ENCODE measurements at places on chromosomes 1 and 21.

GRCh38 chr1:159831412-159832141 is 4.9 kb downstream of the SLAMF8 start:
- DNase-seq, result no peak

DNA sequence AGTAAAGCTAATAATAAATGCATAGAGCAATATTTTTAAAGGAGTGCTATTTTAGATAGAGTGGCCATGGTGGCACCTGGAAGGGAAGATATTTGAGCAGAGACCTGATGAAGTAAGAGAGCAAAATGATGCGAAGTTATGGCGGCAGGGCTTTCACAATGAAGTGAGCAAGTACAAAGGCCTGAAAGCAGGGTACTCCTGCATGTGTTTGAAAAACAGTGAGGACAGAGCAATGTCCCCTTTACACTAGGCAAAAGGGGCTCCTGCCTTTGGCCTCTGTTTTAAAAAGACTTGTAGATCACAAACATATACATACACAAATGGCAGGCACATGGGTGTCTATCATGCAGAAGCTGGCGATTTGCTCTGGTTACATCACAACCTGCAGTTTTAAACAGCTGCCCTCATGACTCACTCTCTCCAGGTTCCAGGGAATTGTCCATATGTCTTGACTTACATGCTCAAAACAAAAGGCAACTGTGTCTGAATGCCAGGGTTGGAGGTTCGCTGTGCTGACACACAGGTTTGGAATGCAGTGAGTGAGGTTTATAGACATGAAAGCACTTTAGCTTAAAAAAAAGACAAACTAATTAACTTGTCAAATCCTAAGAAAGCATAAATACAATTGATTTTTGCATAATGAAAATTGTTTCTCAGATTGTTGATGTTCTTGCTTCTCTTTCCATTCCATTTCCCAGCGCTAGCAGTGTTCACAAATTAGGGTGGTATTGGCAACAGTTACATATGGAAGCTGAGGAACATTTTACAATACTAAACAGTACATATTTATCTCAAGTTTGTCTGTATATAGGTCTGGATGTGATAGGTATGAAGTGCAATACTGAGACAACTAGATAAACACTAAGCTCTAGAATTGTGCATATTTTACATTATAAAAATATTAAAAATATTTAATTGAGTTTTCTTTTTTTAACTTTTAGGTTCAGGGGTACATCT is 313.9 kb downstream of the BARHL2 start:
- peak; percentile 100 for DNase-seq

DNA sequence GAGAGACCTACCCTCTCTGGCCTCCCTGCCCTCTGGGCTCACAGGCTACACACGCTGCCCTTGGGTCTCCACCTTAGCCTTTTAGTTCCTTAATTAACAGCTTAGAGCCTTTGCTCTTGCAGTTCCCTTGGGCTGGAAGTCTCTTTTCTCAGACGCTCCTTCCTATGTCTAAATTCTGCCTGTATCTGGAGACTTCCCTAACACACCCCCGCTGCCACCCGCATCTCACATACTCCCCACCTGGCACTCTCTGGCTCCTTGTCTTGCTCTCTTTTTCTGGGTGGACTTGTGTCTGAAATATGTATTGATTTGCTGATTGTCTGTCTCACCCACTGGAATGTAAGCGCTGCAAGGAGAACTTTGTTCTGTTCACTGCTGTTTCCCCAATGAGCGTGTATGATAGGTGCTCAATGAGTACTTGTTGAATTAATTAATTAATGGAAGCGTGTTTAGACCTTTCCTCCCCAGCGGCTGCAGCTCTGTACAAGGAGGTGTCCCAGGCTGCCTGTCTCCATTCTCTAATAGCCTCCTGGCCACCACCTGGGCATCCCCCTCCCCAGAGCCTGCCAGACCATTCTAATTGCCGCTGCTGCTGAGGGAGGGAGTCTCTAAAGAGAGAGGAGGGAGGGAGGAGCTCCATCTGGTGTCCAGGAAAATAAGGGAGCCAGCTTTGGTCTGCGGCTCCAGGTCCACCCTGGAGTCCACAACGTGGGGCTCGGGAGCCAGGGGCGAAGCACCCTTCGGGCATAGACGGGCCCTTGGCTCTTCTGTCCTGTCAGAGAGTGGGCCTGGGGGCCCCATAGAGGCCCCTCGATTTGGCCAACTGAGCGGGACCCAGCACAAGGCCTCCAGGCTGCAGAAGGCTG is 95.4 kb downstream of the RNF220 start:
- peak; percentile 23 for DNase-seq

DNA sequence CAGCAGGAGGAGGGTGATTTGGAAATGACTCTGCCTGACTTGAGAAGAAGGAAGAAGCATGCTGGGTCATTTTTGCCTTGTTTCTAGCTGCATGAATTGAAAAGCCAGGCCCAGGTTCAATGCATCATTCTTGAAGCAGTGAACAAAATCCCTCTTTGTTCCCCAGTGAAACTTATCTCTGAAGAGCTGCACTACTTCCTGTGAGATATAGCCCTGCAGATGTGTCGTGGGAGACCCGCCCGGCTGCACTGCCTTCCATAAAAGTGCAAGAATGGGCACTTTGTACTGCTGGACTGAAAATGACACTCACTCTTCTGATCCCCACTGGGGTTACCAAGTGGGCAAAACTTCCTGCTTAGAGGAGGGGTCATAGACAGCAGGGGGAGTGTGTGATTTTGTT is 249.2 kb upstream of the NFIA start:
- no peak for DNase-seq

DNA sequence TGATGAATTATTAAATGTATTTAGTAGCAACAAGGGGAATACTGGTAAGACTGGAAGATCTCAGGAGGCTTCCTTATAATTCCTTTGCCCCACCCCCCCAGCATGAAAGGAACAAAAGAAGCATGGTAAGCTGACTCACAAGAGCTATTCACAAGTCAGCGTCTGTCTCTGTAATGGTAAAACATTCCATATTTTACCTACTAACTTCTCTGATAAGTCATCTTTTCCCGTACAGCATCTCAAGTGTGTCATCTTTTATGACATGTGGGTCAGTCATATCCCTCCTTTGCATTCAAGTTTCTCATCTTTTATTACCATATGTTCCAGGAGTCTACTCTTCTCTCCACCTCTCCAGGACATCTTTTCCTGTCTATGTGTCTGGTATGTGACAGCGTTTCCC is 241.3 kb downstream of the PLA2G4A start:
- no peak for DNase-seq

DNA sequence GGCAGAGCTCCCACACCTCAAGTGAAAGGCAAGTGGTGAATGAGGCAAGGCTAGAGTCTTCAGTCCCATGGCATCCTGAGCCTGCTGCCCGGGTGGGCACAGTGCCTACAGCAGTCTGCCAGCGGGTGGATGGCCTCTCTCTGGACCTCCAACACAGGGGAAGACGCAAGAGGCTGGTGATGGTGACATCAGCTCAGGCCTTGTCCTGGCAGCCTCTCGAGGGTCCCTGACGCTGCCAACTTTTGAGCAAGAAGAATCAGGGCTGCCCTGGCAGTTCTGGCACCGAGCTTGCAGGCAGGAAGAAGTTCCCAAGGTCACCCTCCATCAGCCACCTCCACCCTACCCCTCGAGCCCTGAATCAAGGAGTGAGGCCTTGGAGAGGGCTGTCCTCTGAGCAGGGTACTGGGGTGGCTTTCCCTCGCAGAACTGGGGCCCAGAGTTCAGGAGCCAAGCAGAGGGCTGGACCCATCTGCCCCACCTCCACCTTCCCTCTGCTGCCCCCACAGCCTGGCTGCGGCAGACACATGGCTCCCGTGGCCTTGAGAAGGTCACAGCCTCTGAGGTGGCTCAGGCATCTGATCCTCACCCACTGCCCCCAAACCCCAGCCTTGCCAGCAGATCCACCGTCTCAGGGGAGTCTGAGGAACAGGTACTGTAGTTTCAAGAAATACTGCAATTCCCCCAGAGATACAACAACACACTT is 5.8 kb downstream of the RAP1GAP start:
- no peak for DNase-seq

GRCh38 chr1:55081188-55081904 is 42.0 kb downstream of the PCSK9 start:
- DNase-seq, result peak; percentile 59

DNA sequence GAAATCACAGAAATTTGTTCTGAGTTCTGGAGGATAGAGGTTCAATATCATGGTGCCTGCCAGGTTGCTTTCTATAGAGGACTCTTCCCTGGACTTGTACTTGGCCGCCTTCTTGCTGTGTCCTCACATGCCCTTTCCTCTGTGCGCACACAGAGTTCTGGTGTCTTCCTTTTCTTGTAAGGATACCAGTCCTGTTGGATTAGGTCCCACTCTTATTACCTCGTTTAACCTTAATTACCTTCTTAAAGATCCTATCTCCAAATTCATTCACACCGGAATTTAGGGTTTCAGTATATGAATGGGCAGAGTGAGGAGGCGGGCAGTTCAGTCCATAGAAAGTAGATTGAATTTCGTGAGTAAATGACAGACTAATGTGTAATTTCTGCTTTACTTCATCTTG is 413.9 kb downstream of the NCAM2 start:
- DNase-seq, result no peak

GRCh38 chr1:146036965-146037646 is 15.6 kb upstream of the HJV start:
- DNase-seq, result peak; percentile 80

GRCh38 chr1:15412175-15412800 is 2.6 kb downstream of the EFHD2 start:
- no peak for DNase-seq

GRCh38 chr1:2840036-2840809 is 38.7 kb upstream of the TTC34 start:
- no peak for DNase-seq

- DNase-seq, result no peak
These were observed 292.7 kb downstream of the PRDM2 start for GRCh38 chr1:13992489-13993285.

DNA sequence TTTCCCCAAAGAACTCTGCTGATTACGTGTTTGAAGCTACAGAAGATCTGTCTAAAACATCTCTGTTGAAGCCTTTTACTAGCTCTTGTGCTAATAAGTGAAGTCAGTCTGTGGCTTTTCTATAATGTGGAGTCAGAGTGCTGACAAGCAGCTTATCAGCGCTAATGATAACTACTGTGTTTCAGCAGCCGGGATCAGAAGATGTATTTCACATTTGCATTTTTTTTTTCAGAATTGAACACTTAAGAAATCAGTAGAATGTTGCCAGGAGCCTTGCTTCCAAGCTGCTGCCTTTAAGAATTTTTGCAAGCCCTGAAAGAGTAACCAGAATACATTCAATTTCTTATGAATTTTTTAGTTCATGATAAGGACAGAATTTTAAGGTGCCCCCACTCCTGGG is 519.4 kb upstream of the NR5A2 start:
- no peak for DNase-seq

- no peak for DNase-seq
These were observed 113.8 kb downstream of the UBR4 start for GRCh38 chr1:19096036-19096833.

DNA sequence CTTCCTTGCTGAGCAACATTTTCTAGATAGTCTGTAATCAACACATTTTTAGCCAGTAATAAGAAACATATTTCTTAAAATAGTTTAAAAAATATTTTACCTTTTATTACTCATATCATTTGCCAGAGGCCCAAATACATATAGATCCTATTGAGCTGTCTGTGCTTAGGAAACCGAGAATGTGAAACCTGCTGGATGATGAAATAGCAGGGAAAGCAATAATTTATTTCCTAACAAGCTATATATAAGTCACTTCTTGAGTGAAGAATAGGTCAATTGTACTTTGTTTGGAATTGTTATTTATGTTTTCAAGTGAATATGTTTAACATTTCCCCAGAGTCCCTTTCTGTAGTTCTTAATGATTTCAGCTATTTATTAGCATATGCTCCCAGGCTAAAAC is 339.9 kb upstream of the TMPRSS15 start:
- DNase-seq, result no peak

GRCh38 chr1:59163268-59164092 is 133.4 kb upstream of the FGGY start:
- peak; percentile 60 for DNase-seq

DNA sequence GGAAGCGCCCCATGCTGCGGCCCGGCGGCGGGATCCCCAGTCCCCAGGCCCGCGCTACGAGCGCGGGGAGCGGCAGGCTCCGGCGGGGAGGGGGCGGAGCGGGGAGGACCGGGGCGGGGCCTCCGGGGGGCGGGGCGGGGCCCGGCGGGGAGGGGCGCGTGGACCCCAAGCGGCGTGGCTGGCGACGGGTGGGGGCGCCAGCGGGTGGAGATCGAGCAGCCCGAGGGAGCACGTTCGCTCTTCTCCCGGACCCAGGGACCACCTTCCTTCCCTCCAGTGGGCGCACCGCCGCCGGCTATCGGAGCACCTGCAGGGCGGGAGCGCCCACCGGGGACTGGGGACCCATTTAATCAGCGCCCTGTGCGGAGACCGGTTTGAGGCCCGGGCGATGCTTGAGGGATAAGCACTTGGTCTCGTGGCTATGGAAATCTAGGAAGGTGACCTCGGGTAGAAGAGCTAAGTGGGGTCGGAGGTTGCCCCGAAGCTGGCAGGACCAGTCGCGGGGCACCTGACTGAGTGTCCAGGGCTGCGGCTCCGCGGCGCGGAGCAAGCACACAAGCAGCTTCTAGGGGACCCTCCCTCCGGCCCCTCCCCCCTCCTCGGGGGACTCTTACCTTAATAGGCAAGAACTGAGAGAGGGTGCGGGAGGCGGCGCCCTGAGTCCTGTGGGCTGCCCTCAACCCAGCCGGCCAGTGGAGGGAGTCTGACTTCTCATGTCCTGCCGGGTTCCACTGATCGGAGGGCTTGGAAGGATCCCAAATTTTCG is at the start of gene TSPAN2:
TSPAN2 (minus strand) TSS at position 84 of the 766 bp plus-strand sequence; CDS start at position 13, 71 bp downstream.
- DNase-seq, result peak; percentile 58

DNA sequence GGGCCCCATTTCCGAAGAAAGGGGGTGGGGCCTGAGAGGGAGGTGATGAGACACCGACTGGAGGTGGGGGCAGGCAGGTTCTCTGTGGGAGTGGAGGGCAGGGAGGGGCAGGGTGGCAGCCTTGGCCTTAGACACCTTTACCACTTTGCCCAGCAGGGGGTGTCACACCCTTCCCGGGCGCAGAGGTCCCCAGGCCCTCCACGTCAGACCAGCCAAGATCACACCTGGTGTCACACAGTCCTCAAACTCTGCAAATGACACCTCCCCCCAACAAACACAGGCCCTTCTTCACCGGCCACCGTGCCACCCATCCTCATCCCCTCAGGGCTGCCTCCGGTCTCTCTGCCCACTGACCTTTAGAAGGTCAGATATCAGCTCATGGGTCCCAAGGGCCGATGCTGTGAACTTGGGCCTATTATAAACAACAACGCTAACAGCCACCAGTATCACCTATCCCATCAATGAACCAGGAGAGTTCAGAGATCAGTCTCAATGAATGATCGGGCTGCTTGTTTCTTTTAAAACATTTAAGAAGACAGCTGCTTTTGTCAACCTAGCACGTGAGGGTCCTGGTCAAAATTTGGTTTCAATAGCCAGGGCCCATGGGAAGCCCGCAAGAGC is 103.9 kb downstream of the CASZ1 start:
- no peak for DNase-seq

GRCh38 chr1:173117761-173118160 is 67.0 kb upstream of the TNFSF18 start:
- DNase-seq, result no peak
